ENCODE measurements at places on chromosomes 12 and 14. TPM values are rescaled to one million over a fixed set of nuclear protein-coding genes. Genes with fewer than 3 reads are reported as not detected.

A2M gene
- 316 TPM for total RNA-seq

IAPP gene
- total RNA-seq: not detected

ZNF385A gene
- total RNA-seq: 8.8 TPM

POTEM gene
- total RNA-seq: not detected
